ENCODE measurements at places on chromosomes 6 and 20.

DNA sequence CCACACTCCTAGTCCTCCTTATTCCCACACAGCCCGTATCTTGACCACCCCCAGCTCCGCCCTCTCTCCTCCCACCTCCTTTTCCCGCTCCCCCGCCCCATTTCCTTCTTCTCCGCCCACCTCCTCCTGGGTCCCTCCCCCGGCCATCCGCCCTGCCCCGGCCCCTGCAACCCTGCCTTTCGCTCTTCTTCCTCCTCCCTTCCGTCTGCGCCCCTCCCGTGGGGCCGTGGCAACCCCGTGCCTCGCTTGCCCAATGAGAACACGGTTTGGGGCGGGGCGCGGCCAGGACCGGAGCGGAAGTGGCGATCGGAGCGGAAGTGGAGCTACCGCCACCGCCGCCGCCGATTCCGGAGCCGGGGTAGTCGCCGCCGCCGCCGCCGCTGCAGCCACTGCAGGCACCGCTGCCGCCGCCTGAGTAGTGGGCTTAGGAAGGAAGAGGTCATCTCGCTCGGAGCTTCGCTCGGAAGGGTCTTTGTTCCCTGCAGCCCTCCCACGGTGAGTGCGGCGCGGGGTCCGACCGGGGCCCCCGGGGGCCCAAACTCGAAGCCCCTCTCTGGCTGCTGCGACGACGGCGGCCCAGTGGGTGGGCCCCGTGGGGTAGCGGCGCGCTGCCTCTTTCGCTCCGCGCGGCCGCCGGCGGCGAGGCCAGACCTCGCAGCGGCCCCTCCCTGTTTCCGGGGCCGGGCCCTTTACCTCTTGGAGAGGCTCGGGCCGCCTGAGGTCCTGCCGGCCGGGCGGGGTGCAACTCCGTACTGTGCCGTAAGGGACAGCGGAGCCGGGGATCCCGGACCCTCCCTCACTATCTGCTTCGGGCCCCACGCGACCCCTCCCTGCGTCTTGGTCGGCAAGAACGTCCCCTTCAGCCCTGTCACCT is at the start of gene YWHAB:
TSS of gene YWHAB (plus strand) at position 314 of the 874 bp plus-strand sequence. CDS start 15,829 bp downstream, outside the sequence.
- peak; percentile 98 for DNase-seq

- no peak for DNase-seq
These were observed 86.8 kb downstream of the COL12A1 start for GRCh38 chr6:75118925-75119515.

DNA sequence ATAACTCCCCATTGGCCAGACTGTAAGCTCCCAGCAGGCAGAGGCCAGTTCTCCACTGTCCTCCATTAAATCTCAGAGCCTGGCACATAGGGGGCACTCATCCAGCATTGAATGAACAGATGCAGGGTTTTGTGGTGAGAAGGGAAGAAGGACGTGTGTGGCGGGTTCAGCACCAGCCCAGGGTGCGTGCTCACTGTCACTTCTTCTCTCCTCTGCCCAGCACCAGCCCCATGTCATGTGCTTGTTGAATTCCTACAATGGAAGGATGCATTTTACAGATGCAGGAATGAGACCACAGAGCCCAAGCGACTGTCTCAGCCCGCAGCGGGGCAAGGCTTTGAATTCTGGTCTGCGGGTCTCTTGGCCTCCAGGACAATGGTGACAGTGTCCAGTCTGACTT is 149.9 kb downstream of the CEBPB start:
- DNase-seq, result no peak

DNA sequence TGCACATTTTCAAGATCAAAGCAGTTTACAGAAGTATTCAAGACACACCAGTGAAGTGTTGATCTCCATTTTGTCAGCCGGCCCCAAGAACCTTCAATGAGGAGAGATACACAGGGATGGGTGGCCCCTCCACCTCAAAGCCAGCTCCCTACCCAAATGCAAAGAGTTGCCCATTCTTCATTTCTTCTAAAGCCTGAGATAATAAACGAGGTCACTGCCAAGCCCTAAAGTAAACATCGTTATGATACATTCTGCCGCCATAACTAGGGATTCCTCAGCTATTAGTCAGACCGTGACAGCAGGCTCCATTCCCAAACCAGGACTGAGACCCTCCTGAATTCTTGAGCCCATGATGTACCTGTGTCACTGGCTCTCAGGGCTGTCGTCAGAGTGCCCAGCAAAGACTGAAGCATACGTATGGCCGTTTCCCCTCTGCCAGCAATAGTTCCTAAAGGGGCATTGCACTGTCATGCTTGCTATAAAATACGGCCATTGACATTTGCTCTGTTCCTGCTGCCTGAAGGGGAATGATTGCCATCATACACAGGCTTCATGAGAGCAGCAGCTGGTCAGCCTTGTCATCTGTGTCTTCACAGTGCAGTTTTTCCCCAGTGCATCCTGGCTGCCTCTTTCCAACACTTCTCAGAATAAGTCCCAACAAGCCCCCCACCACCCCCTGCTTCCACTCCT is 41.7 kb downstream of the ISM1 start:
- DNase-seq, result no peak

DNA sequence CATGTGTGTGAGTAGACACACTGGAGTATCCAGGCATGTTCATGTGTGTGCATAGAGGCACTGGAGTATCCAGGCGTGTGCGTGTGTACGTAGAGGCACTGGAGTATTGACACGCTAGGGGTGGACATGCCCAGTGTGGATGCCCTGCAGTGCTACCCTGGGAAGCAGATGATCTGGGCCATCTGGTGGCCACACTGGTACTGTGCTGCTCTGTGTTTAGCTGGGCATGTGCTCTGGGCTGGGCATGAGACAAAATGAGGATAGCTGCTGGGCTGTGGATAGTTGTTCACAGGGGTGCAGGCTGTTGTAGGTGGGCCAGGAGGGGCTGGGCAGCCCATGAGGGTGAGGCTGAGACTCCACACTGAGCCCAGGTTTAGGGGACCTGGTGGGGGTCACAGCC is 24.0 kb upstream of the NPBWR2 start:
- no peak for DNase-seq

DNA sequence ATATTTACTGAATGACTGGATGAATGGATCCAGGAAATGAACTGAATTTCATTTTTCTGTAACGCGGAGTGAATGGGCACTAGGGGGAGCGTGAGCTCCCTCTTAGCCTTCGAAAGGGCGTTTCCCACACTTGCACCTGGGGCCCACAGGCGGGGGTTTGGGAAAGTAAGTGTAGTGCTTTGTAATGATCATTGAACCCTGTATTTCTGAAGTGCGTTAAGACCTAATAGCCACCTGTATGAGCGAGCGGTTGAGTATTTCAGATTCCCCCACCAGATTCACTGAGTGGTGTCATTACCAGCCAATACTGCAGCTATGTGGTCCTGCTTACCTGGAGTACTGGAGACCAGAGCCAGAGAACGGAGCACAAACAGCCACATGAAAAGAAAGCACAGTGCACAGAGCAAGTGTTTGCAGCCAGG is 10.5 kb downstream of the SYTL3 start:
- peak; percentile 64 for DNase-seq

- DNase-seq, result no peak
These were observed 7.4 kb downstream of the CNBD2 start for GRCh38 chr20:35975576-35976373.

DNA sequence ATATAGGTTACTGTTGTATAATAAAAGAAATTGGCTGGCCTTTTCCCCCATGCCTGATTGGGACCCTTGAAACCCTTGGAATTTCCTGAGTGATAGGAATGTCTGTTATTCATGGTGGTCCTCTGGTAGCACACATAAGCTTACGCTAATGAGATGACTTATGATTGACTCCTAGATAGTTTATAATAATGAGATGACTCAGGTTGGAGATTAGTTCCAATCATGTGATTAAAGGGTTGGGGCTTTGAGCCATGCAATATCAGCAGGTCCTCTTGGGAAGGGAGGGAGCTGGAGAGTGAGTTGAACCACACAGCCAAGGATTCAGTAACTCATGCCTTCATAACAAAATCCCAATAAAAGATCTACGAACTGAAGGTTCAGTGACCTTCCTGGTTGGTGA is 407.6 kb upstream of the MANEA start:
- no peak for DNase-seq

GRCh38 chr6:35919827-35920751 is 809 bp downstream of the SRPK1 start:
- DNase-seq, result peak; percentile 43

- DNase-seq, result no peak
These were observed 35.3 kb downstream of the PANK2 start for GRCh38 chr20:3924304-3925112.

GRCh38 chr20:51345601-51346101 is 196.9 kb downstream of the NFATC2 start:
- DNase-seq, result no peak

- no peak for DNase-seq
These were observed 252.0 kb upstream of the FLRT3 start for GRCh38 chr20:14589383-14589782.

GRCh38 chr6:23589811-23590210 is 536.2 kb upstream of the NRSN1 start:
- no peak for DNase-seq

GRCh38 chr20:45087814-45088213 is 13.1 kb downstream of the KCNS1 start:
- DNase-seq, result no peak

GRCh38 chr6:41697861-41698781 is 37.3 kb downstream of the TFEB start:
- no peak for DNase-seq

GRCh38 chr20:58433029-58433647 is 44.1 kb downstream of the VAPB start:
- no peak for DNase-seq

DNA sequence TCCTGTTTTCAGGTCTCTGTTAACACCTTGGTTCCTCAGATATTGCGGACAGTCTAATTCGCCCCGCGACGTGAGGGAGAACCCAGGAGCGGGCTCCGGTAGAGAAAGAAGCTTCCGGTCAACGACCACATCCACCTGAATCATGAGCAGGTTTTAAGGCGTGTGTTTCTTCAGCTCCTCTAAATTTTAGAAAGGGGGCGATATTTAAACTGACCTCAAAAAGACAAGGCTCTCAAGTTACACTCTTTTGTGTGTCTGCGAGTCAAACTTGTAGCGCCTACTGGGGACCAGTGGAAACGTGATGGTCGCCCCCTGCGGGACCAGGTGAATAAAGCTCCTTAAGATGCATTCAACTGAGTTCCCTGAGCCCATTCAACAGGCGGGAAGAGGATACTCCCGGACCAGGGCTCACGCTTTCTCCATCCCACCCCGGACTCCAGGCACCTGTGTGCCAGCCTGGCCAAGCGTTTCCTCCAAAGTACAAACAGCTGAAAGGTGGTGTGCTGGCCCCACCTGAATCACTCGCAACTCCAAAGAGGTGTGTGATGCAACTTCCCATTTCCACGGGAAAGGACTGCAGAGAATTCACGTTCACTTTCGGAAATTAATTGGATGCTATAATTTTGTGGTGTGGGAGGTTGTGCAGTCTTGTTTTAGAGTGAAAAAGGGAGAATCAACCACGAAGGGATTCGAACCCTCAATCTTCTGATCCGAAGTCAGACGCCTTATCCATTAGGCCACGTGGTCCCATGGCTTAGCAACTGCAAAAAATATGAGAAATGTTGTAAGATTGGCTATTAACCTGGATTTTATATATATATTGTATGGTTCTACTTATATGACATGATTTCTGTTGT is 17.0 kb downstream of the GPX5 start:
- DNase-seq, result peak; percentile 70

- no peak for DNase-seq
These were observed 379.8 kb upstream of the CNR1 start for GRCh38 chr6:88545991-88546390.

GRCh38 chr6:10101551-10102252 is 313.2 kb downstream of the TFAP2A start:
- DNase-seq, result no peak

DNA sequence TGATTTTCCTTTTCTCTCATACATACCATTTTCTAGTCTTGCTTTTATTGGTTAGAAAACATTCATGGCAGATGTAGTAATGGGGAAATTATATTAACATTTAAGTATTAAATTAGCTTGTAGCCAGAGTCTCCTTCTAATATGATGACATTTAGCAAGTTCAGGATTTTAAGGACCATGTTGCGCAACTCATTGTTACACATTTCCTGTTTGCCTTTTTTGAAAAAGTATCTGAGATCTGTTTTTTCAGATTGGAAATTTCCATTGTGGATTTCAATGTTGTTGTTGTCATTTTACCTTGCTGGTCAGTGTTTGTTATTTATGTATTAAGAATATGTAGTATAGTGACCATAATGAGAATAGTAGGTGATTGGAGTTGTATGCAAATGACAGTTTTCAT is 38.7 kb downstream of the CDKAL1 start:
- DNase-seq, result no peak

- no peak for DNase-seq
These were observed 74.9 kb upstream of the FOXP4 start for GRCh38 chr6:41471064-41471895.

DNA sequence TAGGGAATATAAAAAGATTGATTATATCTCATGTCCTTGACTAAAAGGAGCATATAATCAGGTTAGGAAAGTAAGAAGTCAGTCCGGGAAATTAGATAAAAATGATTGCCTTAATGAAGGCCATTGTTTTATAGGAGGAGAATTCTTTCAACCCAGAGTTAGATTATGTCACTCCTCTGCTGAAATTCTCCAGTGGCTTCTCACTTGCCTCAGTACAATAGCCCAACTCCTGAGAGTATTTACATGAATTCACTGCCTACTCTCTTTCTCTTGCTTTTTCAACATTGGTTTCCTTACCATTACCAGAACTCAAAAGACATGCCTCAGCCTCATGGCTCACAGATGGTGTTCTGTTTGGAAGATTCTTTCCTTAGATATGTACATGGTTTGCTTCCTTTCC is 114.9 kb downstream of the EPHA7 start:
- DNase-seq, result no peak

DNA sequence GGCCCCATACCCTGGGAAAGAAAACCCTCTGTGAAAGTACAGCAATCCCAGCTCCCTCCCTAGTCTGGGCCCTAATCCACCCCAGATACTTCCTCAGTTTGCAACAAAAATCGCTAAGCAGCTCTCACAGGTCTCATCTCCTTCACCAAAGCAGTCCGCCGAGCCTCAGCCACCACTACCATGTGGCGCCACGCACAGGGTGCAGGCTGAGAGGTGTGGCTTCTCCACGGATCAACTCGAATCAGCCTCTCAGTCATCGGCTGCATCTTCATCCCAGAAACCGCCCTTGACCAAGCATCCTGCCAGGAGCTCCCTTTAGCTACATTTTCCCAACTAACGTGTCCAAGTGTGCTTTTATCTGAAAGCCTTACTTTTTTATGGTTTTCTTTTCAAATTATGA is 50.7 kb downstream of the ANKRD60 start:
- no peak for DNase-seq

GRCh38 chr6:158772172-158772571 is 47.0 kb downstream of the EZR start:
- no peak for DNase-seq

DNA sequence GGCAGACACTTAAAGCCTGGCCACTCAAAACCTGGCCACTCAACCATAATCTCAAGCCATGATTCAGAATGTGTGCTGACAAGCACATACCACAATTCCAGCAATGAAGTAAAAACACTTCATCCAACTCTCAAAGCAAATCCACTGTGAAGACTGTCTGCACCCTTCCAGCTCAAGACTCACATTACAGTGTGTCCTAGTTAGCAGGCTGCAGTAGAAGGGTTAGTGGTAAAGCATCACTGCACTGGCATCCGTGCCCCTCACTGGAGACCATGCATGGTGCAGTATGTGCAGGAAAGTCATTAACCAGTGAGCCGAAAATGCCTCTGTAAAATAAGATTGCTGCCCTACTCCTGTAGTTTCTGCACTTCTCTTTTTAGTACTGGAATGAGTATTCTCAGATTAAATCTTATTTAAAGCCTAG is 43.4 kb downstream of the SLC23A2 start:
- DNase-seq, result no peak
